NCI-H510A treated with DMSO at 0.1 percent for 48 hours (cell line): ENCODE measurements at places on chromosomes 3 and 15.

- DNase-seq: peak; percentile 60
Measured at GRCh38 chr3:61685755-61686154, 124.4 kb downstream of the PTPRG start.

DNA sequence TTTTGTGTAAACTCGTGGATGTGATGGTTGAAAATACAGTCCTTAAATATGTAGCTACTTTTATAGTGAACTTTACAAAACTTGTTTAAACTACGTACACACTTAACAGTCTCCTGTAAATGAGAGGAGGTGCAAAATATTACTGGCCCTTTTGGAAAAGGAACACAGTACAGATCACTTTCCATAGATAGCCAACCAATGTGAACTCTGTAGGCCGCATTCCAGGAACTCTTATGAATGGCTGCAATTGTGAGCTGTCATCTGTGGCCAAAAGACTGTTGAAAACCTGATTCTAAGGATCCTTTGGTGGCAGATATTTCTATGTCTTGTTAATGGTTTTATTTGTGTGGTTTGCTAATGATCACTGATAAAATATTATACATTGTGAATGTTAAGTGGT, 6.2 kb downstream of the TSC22D2 start:
- DNase-seq: no peak

DNA sequence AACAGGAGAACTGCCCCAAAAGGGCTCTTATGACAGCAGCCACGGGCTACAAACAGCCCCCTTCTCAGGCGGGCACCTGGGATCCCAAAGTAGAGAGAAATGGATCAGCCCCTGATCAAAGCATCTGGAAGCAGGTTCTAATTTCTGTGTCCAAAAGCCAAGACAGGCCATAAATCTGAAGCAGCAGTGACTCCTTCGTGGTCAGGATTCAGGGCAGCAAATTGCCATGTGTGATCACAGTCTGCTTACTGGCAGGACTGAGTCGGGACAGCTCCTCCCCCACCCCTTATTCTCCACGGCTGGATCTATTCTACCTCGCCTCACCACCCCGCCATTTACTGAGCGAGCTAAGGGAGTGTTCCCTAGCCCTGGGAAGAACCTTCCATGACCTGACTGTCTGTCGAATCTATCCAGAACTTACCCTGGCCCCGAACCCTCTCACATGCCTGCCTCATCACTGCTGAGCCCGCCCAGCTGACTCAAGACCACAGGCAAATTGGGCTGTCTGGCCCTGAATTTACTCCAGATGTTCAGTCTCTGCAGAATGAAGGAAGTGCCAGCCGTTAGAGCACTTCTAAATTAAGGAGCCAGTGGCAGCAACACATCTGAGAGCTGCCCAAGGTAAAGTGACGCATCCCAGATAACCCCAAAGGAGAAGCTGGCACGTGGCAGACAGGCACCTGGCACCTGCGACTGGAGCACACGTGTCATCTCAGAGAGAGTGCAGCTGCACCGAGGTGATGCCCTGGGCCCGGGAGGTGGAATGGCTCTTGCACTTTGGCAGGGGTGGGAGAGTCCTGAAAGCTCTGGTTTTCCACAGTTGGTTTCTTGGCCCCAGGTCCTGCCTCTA, 1.3 kb downstream of the LRRC15 start:
- no peak for DNase-seq

DNA sequence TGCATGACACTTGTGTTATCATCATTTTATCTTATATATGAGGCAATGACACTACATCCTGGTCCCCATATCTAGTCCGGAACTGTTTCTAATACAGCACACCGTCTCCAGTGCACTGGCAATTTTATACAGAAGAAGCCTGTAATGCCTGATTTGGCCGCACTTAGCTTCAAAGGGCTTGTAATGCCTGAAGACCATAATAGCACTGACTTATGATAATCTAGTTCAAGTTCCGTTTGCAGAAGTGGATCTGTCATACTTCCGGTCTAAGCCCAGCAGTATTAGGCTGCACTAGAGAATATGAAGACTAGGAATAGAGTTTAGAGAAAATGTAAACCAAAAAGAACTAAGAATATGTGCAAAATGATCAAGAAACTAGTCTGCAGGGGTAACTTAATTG, 1.3 kb downstream of the BNIP2 start:
- peak; percentile 9 for DNase-seq

GRCh38 chr3:50100956-50101845, 12.5 kb downstream of the RBM5 start:
- no peak for DNase-seq

DNA sequence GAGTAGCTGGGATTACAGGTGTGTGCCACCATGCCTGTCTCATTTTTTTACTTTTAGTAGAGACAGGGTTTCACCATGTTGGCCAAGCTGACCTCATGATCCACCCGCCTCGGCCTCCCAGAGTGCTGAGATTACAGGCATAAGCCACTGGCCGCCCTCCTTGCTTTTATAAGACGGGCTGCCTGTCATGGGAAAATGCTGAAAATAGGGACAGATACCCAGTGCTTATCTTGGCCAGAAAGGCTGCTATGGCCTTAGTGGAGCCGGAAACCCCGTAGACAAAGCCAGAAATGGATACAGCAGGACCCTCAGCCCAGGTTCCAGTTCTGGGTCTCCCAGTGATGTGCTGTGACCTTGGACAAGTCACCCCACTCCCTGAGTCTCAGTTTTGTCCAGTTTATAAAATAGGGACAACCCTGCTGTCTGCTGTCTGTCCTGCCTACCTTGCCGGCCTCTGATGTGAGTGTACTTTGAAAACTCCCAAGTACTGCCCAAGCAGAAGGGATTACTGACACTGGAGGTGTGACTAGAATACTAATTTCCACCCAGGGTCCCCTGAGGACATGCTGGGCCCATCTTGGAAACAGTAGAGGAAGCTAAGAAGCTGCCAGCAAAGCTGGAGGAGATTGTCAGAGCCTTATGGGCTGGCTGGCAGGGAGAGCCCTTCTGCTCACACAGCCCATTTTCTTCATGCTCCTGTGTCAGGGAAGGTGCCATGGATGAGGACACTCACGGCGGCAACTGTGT, 59.6 kb downstream of the BDH1 start:
- DNase-seq: no peak

DNA sequence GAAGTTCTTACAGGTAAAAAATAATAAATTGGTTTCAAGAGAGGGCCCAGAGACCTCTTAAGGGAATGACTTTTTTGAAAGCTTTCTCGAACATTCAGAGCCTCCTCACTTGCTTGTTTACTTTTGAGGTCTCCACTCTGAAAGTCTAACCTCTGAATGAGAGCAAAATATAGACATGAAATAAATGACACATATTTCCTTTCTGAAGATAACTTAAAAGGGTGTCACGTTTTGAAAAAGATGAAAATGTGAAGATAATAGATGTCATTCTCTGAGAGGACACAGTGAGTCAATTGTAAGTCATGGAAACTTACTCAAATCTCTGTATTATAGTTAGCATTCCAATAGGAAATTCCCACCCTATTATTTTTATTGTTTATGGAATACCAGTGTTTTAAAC, 44.6 kb downstream of the HACD2 start:
- DNase-seq: no peak

GRCh38 chr3:153553605-153553945, 391.5 kb downstream of the RAP2B start:
- no peak for DNase-seq

DNA sequence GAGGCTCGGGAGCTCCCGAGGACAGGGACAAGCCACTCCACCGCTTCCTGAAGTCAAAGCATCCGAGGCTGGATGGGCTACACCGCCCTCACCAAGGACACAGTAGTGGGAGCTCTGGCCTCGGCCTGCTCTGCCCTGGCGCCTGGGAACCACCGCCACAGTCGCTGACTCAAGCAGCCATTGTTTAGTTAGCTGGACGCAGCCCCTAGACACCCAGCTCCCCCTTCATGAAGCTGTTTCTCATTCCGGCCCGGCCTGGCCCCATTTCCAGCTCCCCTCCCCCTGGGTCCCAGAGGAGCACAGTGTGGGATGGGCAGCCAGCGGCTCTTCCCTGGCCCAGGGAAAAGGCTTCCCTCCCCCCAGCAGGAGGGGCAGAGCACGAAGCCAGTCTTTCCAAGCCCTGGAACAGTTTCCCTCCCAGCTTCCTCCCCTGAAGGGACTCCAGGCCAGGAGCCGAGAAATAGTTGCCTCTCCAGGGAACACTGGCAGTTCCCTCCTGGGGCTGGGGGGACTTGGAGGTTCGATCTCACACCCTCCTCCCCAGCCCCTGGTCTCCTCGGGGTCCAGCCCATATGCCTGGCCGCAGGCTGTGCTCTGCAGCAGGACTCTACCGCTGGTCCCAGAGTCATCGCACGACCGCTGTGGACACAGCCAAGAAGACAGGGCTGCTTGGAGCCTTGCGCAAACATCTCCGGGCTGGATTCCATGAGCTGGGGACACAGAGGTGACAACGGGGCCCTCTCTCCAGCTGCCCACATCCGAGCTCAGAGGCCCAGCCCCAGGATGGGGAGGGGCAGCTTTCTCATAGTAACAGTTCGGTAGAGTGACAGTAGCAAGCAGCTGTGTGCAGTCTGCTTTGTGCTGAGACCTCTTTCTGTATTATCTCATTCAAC, 10.0 kb downstream of the PLXND1 start:
- DNase-seq: peak; percentile 90

- no peak for DNase-seq
Measured at GRCh38 chr3:64074060-64074459, 50.8 kb upstream of the PSMD6 start.

- no peak for DNase-seq
Measured at GRCh38 chr15:94487635-94488034, 256.3 kb downstream of the MCTP2 start.

- DNase-seq: peak; percentile 14
Measured at GRCh38 chr3:121995161-121996137, 26.6 kb downstream of the ILDR1 start.

GRCh38 chr15:70443486-70444273, 319.7 kb downstream of the UACA start:
- no peak for DNase-seq

DNA sequence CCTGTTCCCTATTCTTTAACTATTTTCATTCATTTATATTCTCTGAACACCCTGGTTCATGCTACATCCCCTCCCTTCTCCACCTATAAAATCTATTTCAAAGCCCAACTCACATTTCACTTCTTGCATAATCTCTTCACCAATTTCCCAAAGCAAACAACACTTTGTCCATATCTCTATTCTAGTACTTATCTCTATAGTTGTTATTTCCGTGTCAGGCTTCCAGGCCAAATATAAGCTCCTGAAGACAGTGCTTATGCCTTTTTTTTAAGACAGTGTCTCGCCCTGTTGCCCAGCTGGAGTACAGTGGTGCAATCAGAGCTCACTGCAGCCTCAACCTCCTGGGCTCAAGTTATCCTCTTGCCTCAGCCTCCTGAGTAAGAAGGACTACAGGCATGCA, 43.6 kb downstream of the DNAH12 start:
- no peak for DNase-seq

DNA sequence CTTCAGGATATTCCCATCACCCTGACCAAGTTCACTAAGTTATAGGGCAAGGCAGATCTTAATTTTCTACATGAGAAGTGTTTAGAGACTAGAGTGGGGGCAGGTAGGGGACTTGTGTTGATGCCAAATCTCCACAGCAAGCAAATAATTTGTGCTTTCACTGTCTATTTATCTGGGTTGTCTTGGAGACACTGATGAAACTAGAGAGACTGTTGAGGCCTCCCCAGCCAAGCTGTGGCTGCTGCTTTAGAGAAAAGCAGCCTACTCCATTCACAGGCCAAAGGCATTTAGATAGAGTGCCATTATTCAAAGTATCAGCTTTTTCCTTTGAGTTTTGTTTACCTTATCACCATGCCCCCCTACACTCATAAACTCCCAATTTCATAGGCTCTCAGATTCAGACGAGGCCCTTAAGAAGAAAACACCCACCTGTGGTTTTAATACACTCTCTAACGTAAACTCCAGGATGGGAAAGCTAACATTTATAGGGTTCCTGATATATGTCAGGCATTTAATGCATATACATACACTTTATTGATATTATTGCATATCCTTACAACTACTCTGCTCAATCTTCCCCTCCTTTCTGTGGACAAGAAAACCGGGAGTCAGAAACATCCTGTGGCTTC, 130.4 kb upstream of the FOXB1 start:
- no peak for DNase-seq

DNA sequence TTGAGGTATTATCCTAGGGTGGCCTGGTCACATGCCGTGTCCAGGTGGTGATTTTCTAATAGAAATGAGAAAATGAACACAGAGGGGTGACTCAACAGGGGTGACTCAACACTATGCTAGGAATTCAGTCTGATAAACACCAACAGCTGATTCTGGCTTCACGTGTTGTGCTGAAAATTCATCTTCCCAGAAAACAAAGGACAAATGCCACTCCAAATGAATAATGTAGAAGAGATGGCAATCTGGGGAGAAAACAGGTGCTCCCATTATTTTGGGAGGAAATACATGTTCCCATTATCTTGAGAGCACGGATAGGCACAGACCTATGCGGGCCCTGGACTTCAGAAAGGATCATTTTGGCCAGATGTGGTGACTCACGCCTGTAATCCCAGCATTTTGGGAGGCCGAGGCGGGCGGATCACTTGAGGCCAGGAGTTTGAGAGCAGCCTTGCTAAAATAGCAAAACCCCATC, 101.2 kb upstream of the MEX3B start:
- DNase-seq: no peak

GRCh38 chr3:61697301-61697700, 135.9 kb downstream of the PTPRG start:
- DNase-seq: no peak

- no peak for DNase-seq
Measured at GRCh38 chr3:4684976-4685375, 191.8 kb downstream of the ITPR1 start.

- no peak for DNase-seq
Measured at GRCh38 chr3:11034309-11034985, 41.9 kb downstream of the SLC6A1 start.

DNA sequence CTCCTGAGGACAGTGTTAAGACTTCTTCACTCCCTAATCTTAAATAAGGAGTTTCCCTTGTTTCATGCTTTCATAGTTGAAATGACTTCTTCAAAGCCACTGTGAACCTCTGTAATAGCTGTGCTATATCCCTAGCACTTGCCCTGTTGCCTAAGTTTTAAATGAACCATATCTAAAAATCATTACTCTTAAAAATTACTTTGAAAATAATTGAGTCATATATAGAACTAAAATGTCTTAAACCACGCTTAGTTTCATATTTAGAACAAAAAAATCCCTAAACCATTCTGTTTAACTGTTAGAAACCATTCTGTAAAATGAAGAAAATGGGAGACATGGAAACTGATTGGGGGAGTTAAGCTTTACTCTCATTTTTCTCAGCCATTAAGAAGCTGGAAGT, 29.8 kb downstream of the DNAJC19 start:
- DNase-seq: no peak

- no peak for DNase-seq
Measured at GRCh38 chr15:72161361-72162132, 36.0 kb downstream of the GRAMD2A start.
